ENCODE measurements at places on chromosomes 4 and X. TPM values are rescaled to one million over a fixed set of nuclear protein-coding genes. Genes with fewer than 3 reads are reported as not detected.
A peak's percentile ranks its signal among the peaks of the same experiment; 100 is the strongest.

DNA sequence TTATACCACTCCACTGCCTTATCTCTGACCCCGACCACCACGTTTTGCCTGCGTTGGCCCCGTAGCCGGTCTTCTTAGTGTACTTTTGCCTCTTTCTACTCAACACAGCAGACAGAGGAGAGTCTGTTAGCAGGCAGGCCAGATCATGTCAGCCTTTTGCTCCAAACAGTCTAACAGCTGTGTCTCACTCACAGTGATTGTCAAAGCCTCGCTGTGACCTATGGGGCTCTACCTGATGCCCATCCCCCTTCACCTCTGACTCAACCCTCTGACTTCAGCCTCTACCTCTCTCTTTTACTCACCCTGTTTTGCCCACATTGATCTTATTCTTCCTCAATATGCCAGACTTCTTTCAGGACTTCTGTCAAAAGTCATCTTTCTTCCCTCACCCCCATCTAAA lies 127.1 kb downstream of the TRIML1 start:
- H3K27ac ChIP-seq, result no peak overlapping the region
- no peaks in the 10 kb centered on the region for H3K27me3 ChIP-seq
- DNase-seq, result no peak
- no peaks in the 10 kb centered on the region for H3K36me3 ChIP-seq
- no peak overlapping the region for H3K4me3 ChIP-seq
- no peaks in the 10 kb centered on the region for H3K4me1 ChIP-seq

DNA sequence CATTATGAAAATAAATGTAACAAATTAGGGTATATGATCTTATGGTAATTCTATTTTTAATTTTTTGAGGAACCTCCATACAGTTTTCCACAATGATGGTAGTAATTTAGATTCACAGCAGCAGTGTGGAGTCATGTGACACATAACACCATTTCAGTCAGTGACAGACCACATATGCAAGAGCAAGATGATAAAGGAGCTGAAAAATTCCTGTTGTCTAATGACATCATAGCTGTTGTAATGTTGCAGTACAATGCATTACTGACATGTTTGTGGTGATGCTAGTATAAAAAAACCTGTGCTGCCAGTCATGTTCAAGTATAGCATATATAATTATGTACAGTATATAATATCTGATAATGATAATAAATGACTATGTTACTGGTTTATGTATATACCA lies 28.5 kb downstream of the EMCN start:
- H3K4me1 ChIP-seq, result no peaks in the 10 kb centered on the region
- no peak overlapping the region for H3K27ac ChIP-seq
- no peak for DNase-seq
- no peak overlapping the region for H3K4me3 ChIP-seq
- no peaks in the 10 kb centered on the region for H3K27me3 ChIP-seq

- H3K36me3 ChIP-seq, result no peaks in the 10 kb centered on the region
- DNase-seq, result no peak
- no peaks in the 10 kb centered on the region for H3K4me1 ChIP-seq
- H3K27ac ChIP-seq, result no peak overlapping the region
- no peak overlapping the region for H3K4me3 ChIP-seq
These were observed 69.4 kb downstream of the CLCN5 start for GRCh38 chrX:49991758-49992157.

Gene USP51
- 1.8 TPM for total RNA-seq

DNA sequence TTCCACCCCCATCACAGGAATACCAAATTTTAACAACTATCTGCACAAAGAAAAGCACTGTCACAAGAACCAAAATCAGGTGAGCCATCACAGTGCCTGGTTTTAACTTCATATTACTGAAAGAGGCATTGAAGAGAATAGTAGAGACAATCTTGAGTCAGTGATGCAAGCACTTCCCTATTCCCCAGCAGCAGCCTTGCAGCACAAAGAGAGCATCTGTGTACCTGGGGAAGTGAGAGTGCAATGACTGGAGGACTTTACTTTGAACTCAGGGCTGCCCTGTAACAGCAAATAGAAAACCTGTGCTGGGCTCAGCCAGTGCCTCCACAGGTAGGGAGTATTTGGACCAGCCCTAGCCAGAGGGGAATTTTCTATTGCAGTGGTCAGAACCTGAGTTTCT lies 361.8 kb downstream of the TEX13C start:
- no peaks in the 10 kb centered on the region for H3K27me3 ChIP-seq
- no peaks in the 10 kb centered on the region for H3K36me3 ChIP-seq
- no peaks in the 10 kb centered on the region for H3K4me1 ChIP-seq
- H3K4me3 ChIP-seq, result no peak overlapping the region
- H3K27ac ChIP-seq, result no peak overlapping the region
- DNase-seq, result no peak

Gene CDS1
- total RNA-seq, result not detected

DNA sequence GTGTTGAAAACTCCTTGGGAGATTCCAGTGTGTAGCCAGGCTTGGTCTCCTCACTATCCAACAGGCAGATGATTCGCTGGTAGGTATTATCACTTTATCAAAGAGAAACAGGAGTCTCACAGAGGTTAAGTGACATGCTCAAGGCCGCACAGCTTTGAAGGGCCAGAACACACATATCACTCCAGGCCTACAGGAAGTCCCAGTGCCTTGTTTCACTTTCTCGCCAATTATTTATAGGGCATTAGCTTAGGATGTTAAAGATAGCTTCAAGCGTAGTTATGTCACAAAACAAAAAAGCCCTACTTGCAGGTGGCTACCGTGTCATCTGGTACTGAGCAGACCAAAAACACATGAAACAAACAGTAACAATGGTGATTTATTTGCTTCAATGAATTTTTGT lies 13.2 kb downstream of the ATP8A1 start:
- peaks cover 2% of the 10 kb centered on the region for H3K36me3 ChIP-seq
- H3K27me3 ChIP-seq, result no peaks in the 10 kb centered on the region
- no peak overlapping the region for H3K4me3 ChIP-seq

- H3K4me3 ChIP-seq, result peak overlapping the region; percentile 77
- DNase-seq, result no peak
- peak overlapping the region; percentile 92 for H3K27ac ChIP-seq
- H3K4me1 ChIP-seq, result peaks cover 61% of the 10 kb centered on the region
- H3K27me3 ChIP-seq, result no peaks in the 10 kb centered on the region
These were observed 317 bp downstream of the CMC4 start for GRCh38 chrX:155070663-155070974.

GRCh38 chrX:100340491-100341141 lies 69.5 kb downstream of the PCDH19 start:
- H3K27me3 ChIP-seq, result no peaks in the 10 kb centered on the region
- H3K4me3 ChIP-seq, result no peak overlapping the region
- H3K36me3 ChIP-seq, result no peaks in the 10 kb centered on the region
- no peak overlapping the region for H3K27ac ChIP-seq
- no peak for DNase-seq
- H3K4me1 ChIP-seq, result no peaks in the 10 kb centered on the region

DNA sequence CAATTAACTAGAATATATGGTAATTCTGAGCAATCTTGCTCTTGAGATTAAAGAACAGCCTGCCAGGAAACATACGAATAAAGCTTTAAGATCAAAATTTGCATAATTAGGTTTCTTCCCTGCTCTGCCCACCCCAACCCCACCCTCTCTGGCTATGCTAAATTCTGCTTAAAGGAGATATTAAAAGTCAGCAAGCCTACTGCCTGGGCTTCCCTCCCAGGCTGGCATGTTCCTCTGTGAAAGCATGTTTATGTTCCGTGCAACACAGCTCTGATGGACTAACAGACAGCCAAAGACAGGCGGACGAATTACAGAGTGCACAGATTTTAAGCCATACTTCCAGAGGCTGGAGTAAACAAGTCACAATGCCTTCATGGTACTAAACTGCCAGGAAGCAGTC lies 28.4 kb downstream of the CD99L2 start:
- no peak for DNase-seq
- peaks cover 22% of the 10 kb centered on the region for H3K4me1 ChIP-seq

DNA sequence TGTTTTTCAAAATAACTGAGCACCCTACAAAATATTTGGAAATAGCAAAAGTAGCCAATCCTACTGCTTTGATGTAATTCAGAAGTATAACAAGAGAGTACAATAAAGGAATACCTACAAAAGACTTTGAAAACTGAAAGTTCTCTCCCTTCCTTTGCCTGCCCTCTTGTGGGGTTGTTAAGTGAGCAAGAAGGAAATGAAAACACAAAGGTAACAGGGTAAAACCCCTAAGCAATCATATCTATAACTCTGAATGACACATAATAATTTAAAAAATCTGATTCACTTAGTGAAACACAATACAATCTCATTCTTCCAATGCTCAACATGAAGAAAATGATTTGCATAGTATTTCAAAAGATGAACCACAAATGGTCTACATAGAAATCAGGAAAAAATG lies 98.2 kb downstream of the FRYL start:
- H3K4me1 ChIP-seq, result peaks cover 34% of the 10 kb centered on the region
- H3K27me3 ChIP-seq, result no peaks in the 10 kb centered on the region
- H3K27ac ChIP-seq, result no peak overlapping the region
- H3K4me3 ChIP-seq, result no peak overlapping the region
- H3K36me3 ChIP-seq, result peaks cover 10% of the 10 kb centered on the region

DNA sequence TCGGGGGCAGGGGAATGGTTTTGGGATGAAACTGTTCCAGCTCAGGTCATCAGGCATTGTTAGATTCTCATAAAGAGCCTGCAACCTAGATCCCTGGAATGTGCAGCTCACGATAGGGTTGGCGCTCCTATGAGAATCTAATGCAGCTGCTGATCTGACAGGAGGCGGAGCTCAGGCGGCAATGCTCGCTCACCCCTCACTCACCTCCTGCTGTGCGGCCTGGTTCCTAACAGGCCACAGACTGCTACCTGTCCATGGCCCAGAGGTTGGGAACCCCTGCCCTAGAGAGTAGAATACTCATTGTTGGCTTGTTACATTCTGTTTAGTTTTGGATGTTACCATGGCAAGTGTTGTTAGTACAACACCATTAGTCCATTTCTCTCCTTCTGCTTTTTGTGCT lies 40.8 kb upstream of the STX18 start:
- no peak overlapping the region for H3K4me3 ChIP-seq
- no peaks in the 10 kb centered on the region for H3K4me1 ChIP-seq
- DNase-seq, result no peak
- H3K27ac ChIP-seq, result no peak overlapping the region
- peaks cover 4% of the 10 kb centered on the region for H3K36me3 ChIP-seq
- H3K27me3 ChIP-seq, result no peaks in the 10 kb centered on the region

GRCh38 chrX:1026263-1027015 lies 186.0 kb downstream of the CRLF2 start:
- H3K27ac ChIP-seq, result peak overlapping the region; percentile 60
- peak; percentile 17 for DNase-seq
- no peaks in the 10 kb centered on the region for H3K36me3 ChIP-seq
- peaks cover 19% of the 10 kb centered on the region for H3K4me1 ChIP-seq
- H3K4me3 ChIP-seq, result peak overlapping the region; percentile 58

GRCh38 chr4:26873391-26874026 lies 12.9 kb downstream of the STIM2 start:
- DNase-seq, result peak; percentile 37
- no peak overlapping the region for H3K4me3 ChIP-seq
- peaks cover 60% of the 10 kb centered on the region for H3K4me1 ChIP-seq
- H3K27ac ChIP-seq, result peak overlapping the region; percentile 80
- H3K27me3 ChIP-seq, result no peaks in the 10 kb centered on the region
- peaks cover 40% of the 10 kb centered on the region for H3K36me3 ChIP-seq

All from activated CD4-positive, alpha-beta T cell treated with anti-CD3 and anti-CD28 coated beads, Interleukin-2, amount 10 ng/mL, durations not matched to agents 7 days and 5 days (primary cell).